Smooth muscle cell of the brain vasculature (primary cell): ENCODE measurements at places on chromosomes 16 and 17.
A peak's percentile ranks its signal among the peaks of the same experiment; 100 is the strongest.

DNA sequence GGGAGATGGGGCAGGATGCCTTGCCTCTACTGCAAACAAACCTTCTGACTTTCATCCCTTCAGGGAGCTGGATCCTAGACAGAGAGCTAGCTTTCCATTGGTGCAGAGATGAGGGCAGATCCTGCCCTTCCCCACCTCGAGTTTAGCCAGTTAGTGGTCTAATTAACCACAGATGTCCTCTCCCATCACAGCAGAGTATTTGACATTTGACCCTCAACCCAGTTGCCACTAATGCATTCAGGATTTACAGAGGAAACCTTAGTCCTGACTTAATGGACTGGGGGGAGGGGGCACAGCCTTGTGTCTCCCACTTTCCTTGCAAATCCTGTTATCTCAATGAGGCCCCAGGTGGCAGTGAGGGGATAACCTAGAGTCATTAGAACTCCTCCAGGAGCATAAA, 10.2 kb downstream of the PIP4K2B start:
- peak; percentile 18 for DNase-seq

DNA sequence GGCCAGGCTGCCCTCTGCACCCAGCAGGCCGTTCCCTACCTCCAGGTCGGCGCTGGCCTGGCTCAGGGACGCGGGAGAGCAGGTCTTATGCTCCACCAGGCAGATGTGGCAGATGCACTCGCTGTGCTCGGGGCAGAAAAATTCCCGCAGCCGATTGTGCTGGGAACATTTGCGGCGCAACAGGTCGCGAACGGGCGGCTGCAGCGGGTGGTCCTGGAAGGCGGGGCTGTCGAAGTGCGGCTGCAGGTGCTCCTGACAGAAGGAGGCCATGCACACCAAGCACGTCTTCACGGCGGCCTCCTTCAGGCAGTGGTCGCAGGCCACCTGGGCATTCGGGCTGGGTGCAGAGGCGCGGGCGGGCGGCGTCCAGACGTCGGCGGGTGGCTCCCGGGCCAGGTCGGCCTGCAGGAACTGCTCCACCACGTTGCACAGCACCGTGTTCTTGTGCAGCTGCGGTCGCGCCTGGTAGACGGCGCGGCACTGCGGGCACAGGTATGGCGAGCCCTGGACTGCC, 439 bp downstream of the TRIM25 start:
- no peak for DNase-seq

GRCh38 chr17:59839651-59840328, 53.0 kb downstream of the TUBD1 start:
- DNase-seq = no peak

DNA sequence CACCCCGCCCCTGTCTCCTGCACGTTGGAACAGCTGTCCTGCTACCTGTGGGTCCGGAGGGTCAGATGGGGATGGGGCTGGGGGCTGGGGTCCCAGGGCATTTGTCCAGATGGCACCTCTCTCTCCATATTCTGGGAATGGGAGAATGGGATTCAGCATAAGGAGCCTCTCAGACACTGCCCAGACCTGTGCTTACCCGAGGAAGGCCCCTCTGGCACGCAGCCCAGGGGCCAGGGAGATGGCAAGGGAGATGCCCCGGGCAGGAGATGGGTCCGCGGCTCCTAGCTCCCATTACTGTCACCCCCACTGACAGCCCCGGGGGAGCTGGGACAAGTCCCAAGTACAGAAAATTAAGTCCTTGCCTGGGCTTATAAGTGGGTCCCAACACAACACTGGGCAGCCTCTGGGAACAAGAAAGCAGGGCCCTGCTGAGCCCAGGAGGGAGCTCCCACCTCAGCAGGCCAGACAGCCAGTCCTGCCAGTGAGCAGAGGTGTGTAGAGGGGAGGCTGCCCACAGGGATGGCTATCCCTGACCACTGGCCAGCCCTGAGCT, 1.8 kb downstream of the VASN start:
- DNase-seq = no peak

GRCh38 chr17:82882715-82883418, 43.0 kb upstream of the ZNF750 start:
- DNase-seq = no peak

DNA sequence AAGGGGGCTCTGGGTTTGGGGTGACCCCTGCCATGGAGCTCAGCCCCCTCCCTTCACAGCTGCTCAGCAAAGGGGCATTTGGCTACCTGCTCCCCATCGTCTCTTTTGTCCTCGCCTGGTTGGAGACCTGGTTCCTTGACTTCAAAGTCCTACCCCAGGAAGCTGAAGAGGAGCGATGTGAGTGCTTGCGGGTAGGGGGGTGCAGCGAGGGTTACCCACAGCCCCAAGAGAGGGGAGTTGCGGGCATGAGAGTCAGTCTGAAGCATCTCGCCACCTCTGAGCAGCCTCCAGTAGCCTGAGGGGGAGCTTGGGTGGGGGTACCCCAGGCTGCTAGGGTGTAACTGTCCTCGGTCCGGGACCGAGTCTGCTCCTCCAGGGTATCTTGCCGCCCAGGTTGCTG, 6.8 kb upstream of the TCAP start:
- DNase-seq = no peak

- DNase-seq = no peak
These were observed 885 bp upstream of the SLC35B1 start for GRCh38 chr17:49708515-49709183.
